ENCODE measurements at places on chromosomes 1 and 21. TPM values are rescaled to one million over a fixed set of nuclear protein-coding genes. Genes with fewer than 3 reads are reported as not detected.

DNA sequence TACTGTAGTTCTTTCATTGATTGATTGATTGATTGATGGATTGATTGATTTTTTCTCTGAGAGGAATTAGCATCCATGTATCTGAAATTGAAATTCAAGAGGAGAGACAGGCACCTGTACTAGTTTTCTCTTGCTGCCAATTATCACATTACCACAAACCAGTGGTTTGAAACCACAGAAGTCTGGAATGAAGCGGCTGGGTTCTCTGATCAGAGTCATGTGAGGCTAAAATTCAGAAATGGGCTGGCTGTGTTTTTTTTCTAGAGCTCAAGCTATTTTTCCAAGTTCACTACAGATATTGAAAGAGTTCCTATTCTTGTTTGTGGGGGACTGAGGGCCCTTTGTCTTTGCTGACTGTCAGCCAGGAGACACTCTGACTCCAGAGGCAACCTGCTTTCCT is 10.0 kb downstream of the NBPF3 start:
- DNase-seq, result no peak

DNA sequence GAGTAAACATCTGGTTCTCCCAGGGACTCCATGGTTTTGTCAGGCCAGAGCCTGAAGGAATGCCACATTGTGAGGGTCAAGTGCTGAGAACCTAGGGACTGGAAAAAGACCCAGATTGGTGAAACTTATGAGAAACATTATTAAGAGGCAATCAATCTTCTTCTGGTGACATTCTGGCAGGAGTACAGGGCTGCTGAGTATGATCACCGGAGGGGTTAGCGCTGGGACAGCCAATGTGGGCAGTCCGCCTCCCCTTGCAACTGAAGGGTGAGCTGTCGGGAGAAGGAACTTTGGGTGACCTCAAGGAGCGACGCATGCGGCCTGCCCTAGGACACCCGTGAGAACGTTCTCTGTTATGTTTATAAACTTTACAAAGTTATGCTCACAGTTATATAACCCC is 429.0 kb downstream of the LMO4 start:
- no peak for DNase-seq

Gene FAM131C
- 5.2 TPM for total RNA-seq

DNA sequence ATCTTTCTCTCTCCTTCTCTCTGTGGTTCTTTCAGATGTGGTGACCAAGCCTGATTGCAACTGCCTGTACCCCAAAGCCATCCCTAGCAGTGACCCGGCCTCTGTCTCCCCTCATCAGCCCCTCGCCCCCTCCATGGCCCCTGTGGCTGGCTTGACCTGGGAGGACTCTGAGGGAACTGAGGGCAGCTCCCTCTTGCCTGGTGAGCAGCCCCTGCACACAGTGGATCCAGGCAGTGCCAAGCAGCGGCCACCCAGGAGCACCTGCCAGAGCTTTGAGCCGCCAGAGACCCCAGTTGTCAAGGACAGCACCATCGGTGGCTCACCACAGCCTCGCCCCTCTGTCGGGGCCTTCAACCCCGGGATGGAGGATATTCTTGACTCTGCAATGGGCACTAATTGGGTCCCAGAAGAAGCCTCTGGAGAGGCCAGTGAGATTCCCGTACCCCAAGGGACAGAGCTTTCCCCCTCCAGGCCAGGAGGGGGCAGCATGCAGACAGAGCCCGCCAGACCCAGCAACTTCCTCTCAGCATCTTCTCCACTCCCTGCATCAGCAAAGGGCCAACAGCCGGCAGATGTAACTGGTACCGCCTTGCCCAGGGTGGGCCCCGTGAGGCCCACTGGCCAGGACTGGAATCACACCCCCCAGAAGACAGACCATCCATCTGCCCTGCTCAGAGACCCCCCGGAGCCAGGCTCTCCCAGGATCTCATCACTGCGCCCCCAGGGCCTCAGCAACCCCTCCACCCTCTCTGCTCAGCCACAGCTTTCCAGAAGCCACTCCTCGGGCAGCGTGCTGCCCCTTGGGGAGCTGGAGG is 12.7 kb downstream of the CSF1 start:
- no peak for DNase-seq

DNA sequence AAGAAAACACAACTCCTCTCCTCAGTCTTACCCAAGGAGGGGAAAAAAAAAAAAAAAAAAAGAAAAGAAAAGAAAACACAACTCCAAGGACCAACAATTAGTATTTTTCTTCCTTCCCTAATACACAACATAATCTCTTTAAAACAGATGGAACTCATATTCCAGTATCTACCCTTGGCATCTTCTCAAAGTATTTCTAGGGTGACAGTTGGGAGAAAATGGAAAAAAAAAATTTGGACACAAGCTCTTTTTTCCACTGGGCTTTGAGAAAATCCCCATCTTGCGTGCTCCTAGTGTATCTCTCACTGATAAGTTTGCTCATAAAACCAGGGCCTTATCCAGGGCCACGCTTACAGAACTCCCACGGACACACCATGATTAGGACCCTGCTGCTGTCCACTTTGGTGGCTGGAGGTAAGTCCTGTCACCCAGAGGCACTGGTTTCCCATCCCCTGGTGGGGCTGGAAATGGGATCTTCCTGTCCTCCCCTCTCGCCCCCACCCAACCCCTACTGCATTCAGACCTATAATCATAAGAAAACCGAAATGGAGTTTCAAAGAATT is at the start of gene CELA2B:
TSS of gene CELA2B (plus strand) at position 353 of the 563 bp plus-strand sequence. CDS start at position 375, 22 bp downstream.
- DNase-seq, result no peak

- no peak for DNase-seq
These were observed 764.4 kb downstream of the ADGRL2 start for GRCh38 chr1:82565146-82565545.

- DNase-seq, result no peak
These were observed 267.8 kb upstream of the NRIP1 start for GRCh38 chr21:15332572-15332971.

DNA sequence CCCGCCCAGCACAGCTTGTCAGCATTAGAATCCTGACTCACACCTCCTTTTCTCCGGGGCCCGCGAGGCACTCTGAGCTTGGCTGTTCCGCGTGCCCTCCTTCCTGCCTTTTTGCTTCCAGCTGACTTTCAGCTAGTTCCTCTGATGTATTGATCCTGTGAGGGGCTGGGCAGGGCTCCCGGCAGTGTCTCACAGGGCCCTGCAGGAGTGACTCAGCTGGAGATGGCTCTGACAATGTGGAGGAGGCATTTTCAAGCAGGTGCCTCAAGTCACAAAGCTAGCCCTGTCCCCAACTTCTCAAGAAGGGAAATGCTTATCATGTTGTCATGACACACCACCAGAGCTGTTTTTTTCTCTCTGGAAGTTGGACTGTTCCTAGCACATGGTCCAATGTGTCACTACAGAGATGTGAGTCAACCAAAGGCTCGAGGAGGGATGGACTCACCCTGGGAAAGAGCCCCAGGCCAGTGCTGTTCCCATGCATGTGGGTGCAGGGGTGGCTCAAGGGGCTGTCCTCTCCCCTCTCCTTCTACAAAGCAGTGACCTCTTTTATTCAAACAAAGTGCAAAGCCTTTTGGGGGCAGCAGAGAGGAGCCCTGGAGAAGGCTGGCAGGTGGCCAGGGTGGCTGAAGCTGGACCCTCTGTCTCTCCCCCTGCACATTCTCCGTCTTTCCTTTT is 30.6 kb downstream of the SYT6 start:
- DNase-seq, result no peak

DNA sequence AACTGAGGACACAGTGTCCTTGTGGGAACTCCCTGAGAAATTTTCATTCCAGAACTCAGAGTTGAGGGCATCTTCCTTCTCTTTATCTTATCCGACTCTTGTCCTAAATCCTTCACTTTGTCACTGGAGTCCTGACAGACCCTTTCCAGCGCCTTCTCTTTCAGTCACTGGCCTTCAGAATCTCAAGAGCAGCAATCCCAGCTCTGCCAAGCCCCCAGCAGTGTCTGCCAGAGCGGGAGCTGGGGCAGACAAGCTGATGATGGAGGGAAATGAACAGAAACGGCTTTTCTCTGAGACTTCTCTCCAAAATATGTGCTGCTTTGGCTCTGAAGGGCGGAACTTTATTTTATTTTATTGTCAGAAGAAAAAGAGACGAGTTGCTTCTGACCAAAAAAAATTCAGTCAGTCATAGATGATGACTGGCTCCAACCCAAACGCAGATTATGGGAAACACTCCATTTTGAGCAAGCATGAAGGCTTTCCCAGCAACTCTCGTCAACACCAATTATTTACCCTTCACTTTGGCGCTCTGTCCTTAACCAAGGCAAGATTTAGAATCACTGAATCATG is 32.2 kb downstream of the MIS18A start:
- no peak for DNase-seq

DNA sequence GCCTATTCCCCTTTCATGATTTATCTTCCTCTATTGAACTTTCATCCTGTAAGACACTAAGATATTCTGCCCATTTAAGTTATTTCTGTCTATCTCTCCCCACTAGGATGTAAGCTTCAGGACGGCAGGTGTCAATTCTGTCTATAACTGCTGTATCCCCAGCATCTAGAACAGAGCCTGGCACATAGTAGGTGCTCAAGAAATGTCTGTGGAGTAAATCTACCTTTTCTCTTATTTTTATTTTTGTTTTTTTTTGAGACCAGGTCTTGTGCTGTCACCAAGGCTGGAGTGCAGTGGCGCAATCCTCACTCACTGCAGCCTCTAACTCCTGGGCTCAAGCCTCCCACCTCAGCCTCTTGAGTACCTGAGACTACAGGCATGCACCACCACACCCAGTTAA is 5.6 kb downstream of the CD52 start:
- DNase-seq, result no peak

DNA sequence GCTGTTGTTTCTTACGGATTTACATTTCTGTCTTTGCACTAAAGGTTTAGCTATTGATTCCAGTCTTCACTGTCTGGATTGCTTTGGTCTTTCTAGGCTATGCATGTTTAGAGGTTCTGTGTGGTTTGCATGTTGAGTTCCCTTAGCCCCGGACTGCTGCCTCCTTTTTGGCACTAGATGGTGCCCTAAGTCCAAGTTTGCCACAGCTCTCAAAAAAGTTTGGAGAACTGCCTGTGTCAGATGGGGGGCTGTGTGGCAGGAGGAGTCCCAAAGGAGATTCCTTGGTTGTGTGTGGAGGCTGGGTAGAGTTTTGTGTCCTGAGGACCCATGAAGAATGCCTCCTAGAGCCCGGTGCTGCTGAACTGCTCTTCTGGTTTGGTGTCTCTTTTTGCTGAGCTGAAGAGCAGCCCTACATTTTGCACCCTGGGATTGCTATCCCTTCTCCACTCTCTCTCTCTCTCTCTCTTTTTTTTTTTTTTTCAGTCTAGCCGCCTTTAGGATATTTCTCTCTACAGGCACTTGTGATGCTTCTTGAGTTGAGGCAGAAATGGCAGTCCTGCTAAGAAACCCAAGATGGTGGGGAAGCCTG is 74.4 kb downstream of the PTGS2 start:
- DNase-seq, result no peak

Gene CRYAA
- not detected for total RNA-seq

- no peak for DNase-seq
These were observed 57.4 kb downstream of the ZNF648 start for GRCh38 chr1:182003953-182004586.

Gene FNDC10
- total RNA-seq, result 2.7 TPM

- DNase-seq, result peak; percentile 95
These were observed 35.5 kb downstream of the AHDC1 start for GRCh38 chr1:27568300-27569087.

Gene TRIM63
- 151 TPM for total RNA-seq

Gene ZFYVE9
- total RNA-seq, result 15.8 TPM

Gene CD34
- total RNA-seq, result 76.8 TPM

DNA sequence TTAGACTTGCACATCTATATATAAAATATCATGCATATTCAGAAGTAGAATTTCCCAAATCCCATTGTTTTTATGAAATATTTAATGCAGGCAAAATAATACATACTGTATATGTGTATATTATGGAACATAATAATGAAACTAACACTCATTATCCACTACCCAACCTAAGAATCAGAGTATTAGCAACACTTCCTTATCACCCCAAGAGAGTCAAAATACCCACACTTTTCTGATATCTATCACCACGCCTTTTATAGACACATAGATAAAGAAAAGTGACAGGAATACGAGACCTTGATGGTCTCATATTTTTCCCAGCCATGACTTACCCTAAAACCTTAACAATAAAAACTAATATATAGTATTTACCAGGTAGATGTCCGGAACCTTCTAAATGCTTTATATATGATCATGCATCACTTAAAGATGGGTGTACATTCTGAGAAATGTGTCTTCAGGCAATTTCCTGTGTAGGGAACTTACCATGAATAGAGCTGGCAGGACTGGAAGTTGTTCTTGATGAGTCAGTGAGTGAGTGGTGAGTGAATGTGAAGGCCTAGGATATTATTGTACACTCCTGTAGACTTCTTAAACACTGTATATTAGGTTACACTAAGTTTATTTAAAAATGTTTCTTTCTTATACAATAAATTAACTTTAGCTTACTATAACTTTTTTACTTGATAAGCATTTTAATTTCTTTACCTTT is 45.5 kb downstream of the TNFSF4 start:
- no peak for DNase-seq

Gene SLAMF9
- not detected for total RNA-seq

Gene TDRD10
- 0.85 TPM for total RNA-seq

- DNase-seq, result no peak
These were observed 430 bp downstream of the BTG2 start for GRCh38 chr1:203305809-203306088.

DNA sequence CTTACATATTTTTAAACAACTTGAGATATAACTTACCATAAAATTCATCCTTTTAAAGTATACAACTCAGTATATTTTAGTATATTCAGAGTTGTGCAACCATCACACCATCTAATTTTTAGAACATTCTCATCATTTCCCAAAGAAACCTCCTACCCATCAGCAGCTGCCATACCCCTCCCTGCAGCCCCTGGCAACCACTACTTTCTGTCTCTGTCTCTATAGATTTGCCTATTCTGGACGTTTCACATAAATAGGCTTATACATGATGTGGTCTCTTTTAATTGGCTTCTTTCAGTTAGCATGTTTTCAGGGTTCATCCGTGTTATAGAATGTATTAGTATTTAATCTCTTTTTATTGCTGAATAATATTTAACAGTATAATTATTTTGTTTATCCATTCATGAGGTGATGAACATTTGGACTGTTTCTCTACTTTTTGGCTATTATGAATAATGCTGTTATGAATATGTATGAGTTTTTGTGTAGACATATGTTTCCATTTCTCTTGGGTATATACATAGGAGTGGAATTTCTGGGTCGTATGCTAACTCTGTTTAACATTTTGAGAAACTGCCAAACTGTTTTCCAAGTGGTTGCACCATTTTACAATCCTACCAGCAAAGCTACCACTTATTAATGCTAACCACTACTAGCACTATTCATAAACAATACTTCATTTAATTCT is 29.5 kb downstream of the WDR26 start:
- DNase-seq, result no peak

- peak; percentile 78 for DNase-seq
These were observed 120.6 kb downstream of the SPSB1 start for GRCh38 chr1:9413071-9413876.

GRCh38 chr1:246450611-246451251 is 56.3 kb downstream of the SMYD3 start:
- DNase-seq, result no peak

Gene UQCRHL
- 5.5 TPM for total RNA-seq
